ENCODE measurements at places on chromosomes 5 and 9.

GRCh38 chr5:171541341-171541776 is 121.9 kb downstream of the FGF18 start:
- DNase-seq: no peak

DNA sequence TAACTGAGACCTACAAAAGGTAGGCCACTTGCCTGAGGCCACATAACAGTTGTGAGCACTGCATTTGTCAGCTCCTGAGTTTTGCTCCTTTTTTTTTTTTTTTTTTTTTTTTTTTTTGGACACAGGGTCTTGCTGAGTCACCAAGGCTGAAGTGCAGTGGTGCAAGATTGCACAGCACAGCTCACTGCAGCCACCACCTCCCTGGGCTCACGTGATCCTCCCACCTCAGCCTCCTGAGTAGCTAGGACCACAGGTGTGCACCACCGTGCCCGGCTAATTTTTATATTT is 37.1 kb downstream of the LAMC3 start:
- peak; percentile 37 for DNase-seq

GRCh38 chr5:96079075-96079474 is 117.4 kb upstream of the ELL2 start:
- peak; percentile 6 for DNase-seq

DNA sequence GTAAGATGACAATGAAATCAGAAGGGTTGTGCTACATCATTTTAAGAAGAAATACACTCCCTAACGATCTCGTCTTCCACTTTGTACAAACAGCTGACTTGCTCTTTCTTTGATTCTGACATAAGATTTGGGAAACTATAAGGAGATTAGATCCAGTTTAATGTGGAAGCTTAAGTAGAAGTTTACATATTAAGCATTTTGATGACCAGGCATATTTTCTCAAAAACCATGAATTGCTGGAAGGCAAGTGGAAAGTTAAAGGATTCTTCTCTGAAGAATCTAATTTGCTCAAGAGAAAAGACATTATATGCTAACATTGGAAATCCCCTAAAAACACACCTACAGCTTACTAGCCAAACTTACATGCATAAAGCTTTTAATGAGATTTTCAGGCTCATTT is 531.9 kb upstream of the PTPRD start:
- DNase-seq: no peak
